Hepatocyte (in vitro differentiated cells): ENCODE measurements at places on chromosomes 16 and 17.

GRCh38 chr16:24753000-24753399 lies 23.5 kb downstream of the TNRC6A start:
- no peak for DNase-seq

DNA sequence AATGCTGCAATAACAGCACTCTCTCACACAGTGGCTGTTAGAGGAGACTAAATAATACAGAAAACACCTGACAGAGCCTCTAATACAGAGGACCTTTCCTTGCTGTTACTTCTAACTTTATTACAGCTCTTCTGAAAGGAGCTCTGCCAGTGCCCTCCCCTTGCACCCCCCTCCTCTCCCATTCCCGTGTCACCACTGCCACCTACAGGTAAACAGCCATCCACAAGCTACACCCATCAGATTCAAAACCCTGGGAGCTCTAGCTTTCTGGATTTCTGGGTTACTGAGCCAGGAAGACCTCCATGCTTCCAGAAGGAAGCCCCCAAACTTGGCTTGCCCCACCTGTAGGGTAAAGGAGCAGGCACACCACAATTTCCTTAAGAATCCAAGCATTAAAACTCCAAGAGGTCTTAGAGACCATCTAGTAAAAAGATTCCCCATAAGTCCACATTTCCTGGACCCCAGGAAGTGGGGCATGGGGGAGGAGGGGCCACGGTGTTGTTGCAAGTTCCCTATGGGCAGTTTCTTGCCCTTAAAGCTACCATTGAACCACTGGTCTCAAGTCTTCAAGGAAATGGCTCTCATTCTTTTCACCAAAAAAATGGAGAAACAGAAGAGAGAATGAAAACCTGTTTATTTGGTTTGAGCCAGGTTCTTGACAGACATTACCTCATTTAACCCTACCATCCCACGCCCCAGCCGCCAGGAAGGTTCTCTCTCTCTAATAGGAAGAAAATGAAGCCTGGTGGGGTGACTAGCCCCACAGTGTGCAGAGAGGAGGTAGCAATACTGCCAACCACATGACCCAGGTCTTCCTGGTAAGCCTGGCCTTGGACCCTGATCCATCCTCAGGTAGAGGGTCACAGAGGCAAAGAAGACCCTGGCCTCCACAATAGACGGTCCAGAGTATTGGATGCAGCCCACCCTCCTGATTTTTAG lies 52.8 kb downstream of the TOM1L2 start:
- DNase-seq, result peak; percentile 91

- no peak for DNase-seq
Observed at GRCh38 chr17:58318065-58318481, 10.5 kb downstream of the TSPOAP1 start.

- DNase-seq, result no peak
Observed at GRCh38 chr17:76492123-76492988, 8.9 kb downstream of the RHBDF2 start.

DNA sequence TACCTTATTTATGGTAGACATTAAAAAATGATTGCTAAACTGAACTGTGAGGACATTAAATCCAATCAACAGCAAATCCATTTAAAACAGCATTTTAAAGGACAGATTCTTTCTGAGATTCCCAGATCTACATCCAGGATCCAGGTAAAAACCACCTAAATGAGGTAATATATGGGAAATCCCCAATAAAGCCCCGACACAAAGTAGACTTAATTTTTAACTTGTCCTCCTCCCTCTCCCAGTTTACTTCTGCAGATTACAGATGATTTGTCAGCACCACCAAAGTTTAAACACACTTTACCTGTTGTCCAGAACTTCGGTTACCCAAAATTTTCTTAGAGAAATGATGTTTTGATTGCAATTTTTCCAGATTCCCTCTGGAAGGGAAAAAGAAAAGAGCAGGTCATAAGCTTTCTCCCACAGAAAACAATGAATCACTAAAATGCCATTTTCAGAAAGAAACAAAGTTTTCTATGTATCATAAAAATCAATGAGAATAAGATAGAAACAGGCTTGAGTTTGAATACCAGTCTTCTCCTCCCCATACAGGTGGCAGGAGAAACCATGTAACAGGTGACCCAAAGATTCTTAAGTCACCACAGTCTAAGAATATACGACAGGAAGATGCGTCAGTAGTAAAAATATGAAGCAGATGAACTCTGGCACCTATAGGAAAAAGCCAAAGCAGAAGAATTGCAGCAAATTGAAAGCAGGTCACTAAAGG lies 22.8 kb downstream of the GJC1 start:
- no peak for DNase-seq

DNA sequence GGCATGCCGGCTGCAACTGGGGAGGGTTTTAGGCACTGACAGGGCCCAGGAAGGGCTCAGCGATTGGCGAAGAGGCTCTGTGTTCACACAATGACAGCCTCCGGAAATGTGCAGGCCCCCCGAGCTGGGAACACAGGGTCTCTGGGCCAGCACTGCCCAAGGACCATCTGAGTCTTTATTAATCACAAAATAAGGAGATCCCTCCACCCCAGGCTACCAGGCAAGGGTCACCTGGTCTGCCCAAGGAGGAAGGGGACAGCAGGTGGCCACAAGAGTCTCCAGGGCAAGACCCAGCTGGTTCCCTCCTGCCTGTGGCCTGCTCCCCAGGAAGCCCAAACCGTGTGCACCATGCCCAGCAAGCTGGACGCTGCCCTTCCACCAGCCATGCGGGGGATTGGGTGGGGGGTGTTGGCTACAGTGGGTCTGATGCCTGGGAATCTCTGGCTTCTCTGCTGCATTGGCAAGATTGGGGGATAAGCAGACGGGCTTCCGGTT lies 52.1 kb upstream of the TNRC6C start:
- no peak for DNase-seq

DNA sequence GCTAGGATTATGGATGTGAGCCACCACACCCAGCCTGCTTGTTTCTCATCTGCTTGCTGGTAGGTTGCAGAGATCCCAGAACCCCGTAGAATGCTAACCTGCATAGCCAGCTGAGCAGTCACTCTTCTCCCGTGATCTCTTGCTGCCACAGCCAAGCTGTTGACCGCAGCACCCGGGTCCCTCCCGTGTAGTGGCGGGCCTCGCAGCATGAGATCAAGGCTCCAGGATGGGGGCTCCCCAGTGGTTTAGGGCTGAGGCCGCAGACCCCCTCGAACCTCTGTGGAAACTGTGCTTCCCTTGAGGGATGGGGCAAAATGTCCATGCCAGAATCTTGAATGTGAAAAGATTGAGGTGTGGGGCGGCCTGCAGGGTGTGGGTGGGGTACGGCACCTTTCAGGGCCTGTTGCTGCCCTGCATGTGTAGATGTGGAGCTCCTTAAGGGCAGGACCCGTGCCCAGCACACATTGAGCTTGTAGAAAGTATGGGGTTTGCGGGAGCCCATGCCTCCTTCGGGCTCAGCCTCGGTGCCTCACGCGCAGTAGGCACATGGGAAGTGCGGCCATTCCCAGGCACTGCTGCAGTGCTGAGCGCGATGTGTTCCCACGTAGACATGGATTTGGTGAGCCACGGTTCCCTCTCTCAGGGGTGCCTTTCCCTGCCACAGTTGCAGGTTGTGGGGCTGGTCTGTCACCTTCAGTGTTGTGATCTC lies 99.9 kb downstream of the BANP start:
- no peak for DNase-seq

- DNase-seq, result no peak
Observed at GRCh38 chr16:51592535-51593300, 441.6 kb upstream of the SALL1 start.

DNA sequence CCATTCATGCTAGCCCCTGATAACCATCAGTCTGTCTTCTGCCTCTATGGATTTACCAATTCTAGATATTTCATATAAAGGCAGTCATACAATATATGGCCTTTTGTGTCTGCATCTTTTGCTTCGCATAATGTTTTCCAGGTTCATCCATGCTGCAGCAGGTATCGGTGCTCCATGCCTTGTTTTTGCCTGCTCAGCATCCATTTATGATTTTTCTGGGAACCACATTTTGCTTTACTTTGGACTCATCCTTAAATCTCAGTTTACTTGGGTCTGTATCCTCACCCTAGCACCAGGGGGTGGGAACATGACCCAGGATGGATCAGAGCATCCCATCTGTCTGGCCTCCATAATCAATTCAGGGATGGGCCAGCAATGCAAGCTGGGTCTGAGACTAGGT lies 325.7 kb downstream of the XYLT1 start:
- DNase-seq, result no peak

- DNase-seq, result peak; percentile 44
Observed at GRCh38 chr16:84513123-84513522, 8.7 kb upstream of the MEAK7 start.

DNA sequence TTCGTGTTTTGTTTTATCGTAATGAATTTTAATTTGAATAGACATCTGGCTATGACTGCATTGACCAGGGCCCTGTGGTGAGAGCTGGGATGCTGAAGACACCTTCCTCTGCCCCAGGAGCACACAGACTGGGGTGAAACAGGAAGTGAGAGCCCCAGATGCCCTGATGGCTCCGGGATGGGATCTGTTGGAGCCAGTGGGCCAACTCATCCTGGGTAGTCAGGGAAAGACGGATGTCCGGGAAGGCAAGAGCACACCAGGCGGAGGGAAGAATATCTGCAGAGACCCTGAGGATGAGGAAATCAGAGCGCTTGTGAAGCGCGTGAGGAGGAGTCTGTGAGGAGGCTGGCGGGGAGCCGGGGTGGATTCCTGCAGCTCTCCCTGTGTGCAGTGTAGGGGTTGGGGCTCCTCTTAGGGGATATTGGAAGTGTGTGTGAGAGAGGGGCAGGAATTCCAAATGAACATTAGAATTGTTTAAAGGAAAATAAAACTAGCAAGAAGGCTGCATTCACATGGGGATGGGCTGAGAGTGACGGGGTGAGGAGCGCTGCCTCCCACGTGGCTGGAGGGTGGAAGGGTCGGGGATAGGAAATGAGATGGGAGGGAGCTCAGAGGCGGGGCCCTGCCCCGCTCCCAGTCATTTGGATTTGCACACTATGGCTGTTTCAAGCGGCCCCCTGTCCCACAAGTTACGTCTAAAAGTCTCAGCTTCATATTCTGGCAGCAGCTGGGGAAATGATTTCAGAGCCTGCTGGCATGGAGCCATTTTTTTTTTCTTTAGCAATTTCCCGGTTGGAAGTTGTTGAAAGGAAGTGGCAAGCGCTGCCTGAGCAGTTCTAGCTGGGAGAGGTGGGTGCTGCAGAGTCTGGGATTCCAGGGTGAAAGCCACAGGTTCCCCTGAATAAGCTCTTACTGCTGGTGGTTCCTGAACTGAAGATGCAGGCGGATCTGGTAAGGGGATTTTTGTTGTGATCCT lies 71.2 kb upstream of the LGALS9 start:
- peak; percentile 84 for DNase-seq

DNA sequence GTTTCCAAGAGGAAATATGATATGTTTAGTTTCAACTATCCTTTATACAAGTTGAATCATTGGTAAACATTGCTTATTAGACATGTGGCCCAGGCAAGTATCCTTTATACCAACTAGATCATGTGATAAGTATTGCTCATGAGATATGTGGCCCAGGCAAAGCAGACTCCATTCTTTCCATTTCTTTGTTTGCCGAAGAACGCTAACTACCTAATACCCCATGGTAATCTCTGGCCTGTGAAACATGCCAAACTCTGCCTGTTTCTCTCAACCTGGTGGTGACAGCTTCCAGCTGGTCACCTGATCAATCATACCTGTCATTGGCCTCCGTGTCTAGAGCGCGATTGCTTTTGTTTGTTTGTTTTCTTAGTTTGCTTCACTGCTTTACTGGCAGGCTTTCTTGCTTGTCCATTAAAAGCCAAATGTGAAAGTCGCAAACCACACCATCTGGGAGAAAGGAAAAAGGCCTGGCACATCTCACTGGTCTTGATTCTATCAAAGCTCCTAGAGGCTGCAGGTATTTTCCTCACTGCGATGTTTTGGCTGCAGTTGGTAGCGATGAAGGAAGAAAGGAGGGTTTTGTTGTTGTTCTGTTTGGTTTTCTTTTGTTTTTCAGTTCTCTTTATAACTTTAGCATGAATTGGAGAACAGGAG lies 686.2 kb downstream of the KCNJ2 start:
- no peak for DNase-seq

- DNase-seq, result no peak
Observed at GRCh38 chr16:88991813-88992350, 14.9 kb upstream of the CBFA2T3 start.

DNA sequence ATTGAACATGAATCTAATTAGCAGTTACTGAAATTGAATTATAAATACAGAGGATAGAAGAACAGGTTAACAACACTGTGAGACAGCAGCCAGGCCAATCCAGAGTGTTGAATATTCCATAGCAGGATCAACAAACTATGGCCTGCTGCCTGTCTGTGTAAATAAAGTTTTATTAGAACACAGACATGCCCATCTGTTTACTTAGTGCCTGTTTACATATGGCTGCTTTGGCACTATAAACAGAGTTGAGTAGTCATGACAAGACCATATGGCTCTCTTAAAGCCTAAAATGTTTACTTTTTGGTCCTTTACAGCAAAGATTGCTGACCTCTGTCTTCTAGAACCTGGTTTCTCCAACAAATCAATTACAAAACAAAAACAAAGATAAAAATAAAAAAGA lies 115.4 kb upstream of the CDC42EP4 start:
- DNase-seq, result no peak

- DNase-seq, result no peak
Observed at GRCh38 chr17:64339516-64340490, 50.9 kb downstream of the PECAM1 start.
